Activated CD4-positive, alpha-beta T cell treated with anti-CD3 and anti-CD28 coated beads, Interleukin-2, amount 50 U/mL, for 24 hours (primary cell): ENCODE measurements at places on chromosomes 3 and 15.

- no peak for DNase-seq
These were observed 729.2 kb downstream of the ROBO1 start for GRCh38 chr3:79038636-79039035.

GRCh38 chr3:107687056-107687581 lies 164.4 kb downstream of the BBX start:
- DNase-seq = no peak

DNA sequence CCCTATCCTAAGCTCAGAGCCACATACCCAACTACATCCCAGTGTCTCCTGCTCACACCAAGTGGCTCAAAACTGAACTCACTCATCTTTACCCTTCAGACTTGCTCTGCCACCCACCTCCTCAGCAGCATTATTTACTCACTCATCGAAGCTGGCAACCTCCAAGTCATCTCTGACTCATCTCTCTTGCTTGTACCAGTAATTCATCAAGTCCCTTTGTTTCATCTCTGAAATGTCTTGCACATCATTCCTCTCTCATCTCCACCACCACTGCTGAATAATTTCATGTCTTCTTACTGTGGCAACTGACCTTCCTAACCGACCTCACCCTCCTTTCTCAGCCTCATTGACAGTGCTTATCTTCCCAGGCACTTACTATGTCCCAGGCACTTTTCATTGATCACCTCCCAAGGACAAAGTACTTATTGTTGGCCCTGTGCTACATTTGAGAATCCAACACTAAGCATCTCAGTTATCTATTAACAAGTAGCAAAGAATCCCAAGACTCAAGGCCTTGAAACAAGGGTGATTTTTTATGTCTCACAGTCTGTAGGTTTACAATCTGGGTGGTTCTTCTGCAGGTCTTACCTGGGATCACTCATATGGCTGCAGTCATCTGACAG lies 82.0 kb downstream of the MRPL46 start:
- DNase-seq = no peak

- DNase-seq = no peak
These were observed 39.3 kb downstream of the PPCDC start for GRCh38 chr15:75062706-75063105.

- DNase-seq = no peak
These were observed 114.5 kb upstream of the SPATA16 start for GRCh38 chr3:173255555-173255954.

GRCh38 chr3:54905920-54906319 lies 21.9 kb downstream of the LRTM1 start:
- DNase-seq = no peak

DNA sequence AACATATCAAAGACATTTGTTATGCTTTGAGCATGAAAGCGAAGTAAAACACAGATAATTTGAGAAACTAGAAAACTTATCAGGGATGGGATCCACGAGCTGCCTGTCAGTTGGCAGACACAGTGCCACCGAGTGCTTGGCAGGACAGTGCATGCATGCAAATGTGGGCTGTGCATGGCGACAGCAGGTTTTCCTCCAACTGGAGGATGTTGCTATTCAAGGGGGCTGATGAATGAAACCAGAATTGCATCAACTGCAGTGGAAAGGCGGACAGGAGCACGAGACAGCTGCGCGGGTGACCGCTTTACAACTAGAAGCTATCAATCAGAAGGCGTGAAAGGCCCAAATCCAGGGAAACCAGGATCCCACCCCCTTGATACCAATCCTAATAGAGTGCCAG lies 244.3 kb downstream of the NR2F2 start:
- no peak for DNase-seq

GRCh38 chr15:77532067-77532710 lies 100.5 kb downstream of the LINGO1 start:
- no peak for DNase-seq

GRCh38 chr3:64214381-64215018 lies 10.8 kb downstream of the PRICKLE2 start:
- DNase-seq = no peak

GRCh38 chr3:129441215-129441614 lies 1.2 kb downstream of the IFT122 start:
- DNase-seq = no peak

- DNase-seq = peak; percentile 5
These were observed 36.2 kb downstream of the GAP43 start for GRCh38 chr3:115659253-115660220.

- DNase-seq = no peak
These were observed 46.3 kb upstream of the INSYN1 start for GRCh38 chr15:73799466-73799865.

DNA sequence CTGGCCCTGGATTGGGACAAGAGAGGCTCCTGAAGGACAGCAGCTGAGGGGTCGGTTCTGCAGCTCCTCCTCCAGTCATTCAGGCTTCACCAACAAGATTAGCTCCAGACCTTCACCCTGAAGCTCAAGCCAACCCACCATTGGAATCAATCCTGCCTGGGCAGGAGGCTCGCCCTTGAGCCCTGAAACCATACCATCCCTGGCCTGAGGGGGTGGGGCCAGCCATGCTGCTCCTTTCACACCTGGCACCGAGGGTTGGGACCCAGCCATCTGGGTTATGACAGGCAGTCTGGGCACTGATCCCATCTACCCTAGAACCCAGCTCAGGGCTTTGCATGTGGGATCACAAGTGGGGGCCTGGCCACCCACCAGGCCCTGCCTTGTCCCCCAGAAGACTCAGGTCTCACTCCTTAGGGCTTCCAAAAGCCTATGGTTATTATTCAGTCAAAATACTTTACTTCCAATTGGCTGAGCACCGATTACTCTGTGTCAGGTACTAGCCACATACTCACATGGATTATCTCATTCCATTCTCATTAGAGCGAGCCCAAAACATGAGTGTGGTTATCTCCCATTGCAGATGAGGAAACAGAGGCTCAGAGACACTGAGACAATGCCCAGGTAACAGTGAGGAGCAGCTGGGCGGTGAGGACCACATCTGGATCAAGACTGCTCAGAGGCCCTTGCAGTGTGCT lies 3.1 kb downstream of the ABHD14B start:
- no peak for DNase-seq

- no peak for DNase-seq
These were observed 97.7 kb upstream of the ZBED2 start for GRCh38 chr3:111692593-111693552.

DNA sequence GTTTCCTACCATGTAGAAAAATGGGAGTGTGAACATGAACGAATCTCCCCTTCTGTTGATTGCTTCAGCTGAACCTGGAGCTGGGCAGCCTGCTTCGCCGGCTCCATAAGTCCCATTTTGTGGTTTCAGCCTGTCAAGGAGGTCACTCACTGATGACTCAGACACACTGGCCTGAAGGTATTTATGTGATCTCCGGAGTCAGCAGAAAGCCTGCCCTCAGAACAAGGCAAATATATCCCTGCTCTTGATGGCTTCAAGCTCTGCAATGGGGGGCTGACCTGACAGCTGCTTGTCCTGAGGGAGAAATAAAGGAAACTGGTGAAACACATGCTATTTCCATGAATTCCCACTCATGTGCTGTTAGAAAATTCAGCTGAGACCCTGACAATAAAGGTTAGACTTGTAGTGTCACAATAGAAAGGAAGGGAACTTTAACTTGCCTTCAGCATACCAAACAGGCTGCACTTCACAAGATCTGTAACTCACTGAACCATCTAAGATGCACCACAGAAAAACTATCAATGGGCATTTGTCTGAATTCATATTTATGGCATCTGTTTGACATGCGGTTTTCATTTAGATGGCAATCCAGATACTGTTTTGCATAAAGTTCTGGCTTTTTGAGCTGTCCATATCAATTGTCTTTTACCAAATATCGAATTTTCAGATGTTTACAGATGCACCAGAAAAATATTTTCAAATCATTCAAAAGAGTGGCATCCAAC lies 282.0 kb upstream of the VEPH1 start:
- no peak for DNase-seq

GRCh38 chr3:184632551-184633236 lies 71.1 kb downstream of the EPHB3 start:
- DNase-seq = no peak
